ENCODE measurements at places on chromosomes 2 and 18.

- DNase-seq = no peak
Measured at GRCh38 chr2:96202152-96202854, 6.3 kb downstream of the STARD7 start.

DNA sequence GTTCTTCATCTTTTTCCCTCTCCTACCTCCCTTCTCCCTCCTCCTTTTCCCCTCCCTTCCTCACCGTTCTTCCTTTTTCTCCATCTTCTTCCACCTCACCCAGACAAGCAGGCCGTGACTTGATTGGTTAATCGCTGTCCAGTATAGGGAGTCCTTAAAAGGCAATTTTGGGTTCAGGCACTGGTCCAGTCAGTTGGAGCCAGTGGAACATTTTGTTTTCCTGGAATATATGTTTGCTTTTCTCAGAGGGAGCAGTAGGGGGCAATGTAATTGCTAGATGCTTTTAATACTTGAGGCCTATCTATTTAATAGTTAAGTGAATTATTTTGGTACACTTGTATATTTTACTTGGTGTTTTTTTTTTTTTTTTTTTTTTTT, 15.0 kb downstream of the ELAC1 start:
- no peak for DNase-seq

- DNase-seq = no peak
Measured at GRCh38 chr2:201046881-201047280, 24.6 kb downstream of the HYCC2 start.

DNA sequence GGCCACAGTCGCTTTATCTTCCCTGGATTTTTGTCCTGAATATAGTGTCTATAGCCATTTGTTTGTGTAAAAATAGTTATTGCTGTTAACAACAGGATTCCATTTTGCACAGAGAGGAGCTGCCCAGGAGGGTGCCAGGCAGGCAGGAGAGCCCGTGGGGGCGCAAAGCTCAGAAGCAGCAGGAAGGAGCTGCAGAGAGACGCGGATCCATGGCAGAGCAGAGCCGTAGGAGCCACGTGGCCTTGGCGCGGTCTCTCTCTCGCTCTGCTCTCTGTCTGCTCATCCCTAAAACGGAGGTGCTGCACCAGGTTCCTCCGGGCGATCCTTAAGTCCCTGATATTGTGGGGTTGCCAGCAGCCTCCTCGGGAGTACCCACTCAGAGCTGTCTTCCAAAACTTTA, 185.3 kb upstream of the MYT1L start:
- no peak for DNase-seq

DNA sequence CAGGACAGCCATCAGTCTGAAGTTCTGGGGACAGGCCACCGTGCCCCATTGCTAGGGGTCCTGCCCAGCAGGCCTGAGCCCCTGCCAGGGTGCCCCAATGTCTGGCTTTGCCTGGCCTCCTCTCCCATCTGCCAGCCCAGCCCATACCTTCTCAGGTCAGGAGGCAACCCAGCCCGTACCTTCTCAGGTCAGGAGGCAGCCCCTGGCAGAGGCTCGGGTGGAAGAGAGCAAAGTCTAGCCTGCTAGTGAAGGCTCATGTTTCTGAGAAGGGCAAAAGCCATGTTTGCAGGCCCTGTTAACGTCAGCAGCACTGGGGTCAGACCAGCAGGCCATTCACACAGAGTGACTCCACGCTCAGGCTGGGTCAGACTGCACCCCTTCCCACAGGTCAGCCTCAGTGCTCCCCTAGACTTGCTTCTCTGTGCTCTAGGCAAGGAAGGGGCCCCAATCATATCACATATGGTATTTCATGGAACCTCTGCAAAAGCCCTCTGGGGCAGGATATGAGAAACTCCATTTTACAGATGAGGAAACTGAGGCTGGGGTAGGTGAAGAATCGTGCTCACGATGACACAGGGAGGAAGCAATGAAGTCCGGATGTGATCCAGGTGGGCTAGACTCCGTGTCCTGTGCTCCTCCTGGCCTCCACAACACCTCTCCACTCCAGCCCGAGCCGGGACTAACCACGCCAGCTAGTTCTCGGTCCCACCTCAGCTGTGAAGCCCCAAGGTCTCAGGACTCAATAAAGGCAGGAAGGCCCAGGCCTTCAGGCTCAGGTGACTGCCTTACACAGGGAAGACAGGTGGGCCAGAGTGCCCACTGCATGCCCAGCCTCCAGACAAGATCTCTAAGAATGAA, 9.5 kb downstream of the SDC1 start:
- DNase-seq = no peak
